ENCODE measurements at places on chromosomes 16 and 17.

DNA sequence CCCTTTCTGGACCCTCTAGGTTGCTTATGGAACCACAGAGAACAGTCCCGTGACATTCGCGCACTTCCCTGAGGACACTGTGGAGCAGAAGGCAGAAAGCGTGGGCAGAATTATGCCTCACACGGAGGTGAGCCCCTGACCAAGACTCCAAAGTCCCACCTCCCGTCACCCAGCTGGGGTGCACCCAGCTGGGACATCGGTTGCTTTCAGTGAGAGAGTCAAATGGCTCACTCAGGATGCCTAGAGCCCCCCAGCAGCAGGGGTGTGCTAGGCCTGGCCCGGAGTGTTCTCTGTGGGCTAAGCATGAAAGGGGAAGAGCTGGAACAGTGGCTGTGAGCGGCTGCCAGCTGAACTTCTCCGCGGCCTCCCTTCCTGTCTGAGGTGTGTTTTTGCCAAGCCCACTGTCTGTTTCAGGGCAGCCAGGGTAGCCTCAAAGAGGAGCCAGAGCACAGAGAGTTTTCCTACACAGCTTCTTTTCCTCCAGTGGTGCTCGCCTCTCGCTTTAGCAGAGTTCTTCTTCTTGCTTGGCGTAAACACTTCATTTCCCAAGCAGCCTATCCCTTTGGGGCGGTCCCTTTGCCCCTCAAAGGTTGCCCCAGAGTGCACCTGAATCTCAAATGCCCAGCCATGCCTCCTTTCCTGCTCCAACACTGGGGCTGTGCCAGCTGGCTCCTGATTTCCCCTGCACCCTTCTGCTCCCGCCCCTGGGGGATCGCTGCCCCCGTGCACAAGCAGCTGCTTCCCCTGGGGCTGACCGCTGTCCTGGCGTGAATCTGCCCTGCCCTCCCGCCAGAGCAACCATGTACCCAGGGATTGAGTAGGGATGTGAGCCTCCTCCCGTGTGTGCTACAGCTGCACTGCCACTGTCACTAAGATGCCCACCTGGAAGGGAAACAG, 2.6 kb upstream of the CHAD start:
- DNase-seq, result no peak

DNA sequence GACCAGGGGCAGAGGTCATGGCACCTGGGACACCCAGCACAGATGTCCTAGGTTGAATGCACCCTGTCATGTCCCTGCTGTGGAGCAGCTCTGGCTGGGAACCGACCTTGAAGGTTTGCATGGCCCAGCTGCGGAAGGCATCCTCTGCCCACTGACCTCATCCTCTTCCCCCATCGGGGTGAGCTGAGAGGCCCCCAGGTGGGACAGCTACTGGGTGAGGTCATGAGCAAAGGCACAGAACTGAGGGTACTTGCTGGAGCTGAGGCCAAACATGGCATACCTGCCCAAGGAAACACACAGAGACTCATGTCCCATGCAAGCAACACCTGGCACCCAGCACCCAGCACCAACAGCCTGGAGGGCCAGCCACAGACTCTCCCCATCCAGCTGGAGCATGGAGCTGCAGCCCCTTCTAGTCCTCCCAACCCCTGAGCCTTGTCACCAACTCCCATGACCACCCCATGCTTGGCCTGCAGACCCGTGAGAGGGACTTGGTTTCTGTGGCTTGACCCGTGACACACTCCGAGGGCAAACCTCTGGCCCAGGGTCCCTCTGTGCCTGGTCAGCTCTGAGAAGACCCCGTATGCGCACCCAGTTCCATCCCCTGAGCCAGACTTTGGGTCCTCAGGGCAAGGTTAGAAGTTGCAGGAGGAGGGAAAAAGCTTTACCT, 33.1 kb downstream of the LGALS9 start:
- DNase-seq, result no peak

- DNase-seq, result peak; percentile 37
Measured at GRCh38 chr17:83083368-83084201, 4.2 kb downstream of the METRNL start.

DNA sequence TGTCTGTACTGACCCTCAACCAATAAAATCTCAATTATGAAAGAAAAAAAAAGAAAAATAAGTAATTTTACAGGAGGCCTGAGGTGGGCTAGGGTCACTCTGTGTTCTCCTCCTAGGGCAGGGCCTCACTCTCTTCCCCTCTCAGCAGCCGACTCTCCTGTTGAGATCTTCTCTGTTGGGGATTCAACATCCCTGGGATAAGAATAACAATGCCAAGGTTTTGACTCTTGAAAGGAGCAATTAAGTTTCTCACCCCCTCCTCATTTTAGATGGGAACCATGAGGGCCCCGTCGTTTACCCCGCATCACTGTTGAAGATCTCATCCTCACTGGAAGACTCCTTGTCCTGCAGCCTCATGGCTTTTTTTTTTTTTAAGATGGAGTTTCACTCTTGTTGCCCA, 21.5 kb upstream of the BRCA1 start:
- no peak for DNase-seq

GRCh38 chr17:81648013-81648706, 8.2 kb downstream of the PDE6G start:
- DNase-seq, result no peak

GRCh38 chr17:41512546-41513167, 6.0 kb downstream of the KRT15 start:
- DNase-seq, result no peak

DNA sequence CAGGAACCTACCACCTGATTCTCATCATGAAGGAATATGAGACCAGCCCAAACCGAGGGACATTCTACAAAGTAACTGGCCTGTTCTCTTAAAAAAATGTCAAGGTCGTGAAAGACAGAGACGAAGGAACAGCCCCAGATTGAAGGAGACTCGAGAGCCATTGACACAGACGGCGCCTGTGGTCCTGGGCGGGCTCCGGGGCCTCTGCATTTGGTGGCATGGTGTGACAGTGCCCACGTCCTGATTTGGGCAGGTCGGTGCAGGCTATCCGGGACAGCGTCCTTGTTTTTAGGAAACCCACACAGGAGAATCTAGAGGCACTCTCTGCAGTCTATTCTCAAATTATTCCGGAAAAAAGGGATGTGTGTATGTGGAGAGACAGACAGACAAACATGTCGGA, 64.1 kb downstream of the ADCY9 start:
- DNase-seq, result no peak

- DNase-seq, result no peak
Measured at GRCh38 chr17:13510062-13510461, 91.7 kb downstream of the HS3ST3A1 start.

- peak; percentile 90 for DNase-seq
Measured at GRCh38 chr17:29617125-29617480, 5.6 kb downstream of the CORO6 start.

DNA sequence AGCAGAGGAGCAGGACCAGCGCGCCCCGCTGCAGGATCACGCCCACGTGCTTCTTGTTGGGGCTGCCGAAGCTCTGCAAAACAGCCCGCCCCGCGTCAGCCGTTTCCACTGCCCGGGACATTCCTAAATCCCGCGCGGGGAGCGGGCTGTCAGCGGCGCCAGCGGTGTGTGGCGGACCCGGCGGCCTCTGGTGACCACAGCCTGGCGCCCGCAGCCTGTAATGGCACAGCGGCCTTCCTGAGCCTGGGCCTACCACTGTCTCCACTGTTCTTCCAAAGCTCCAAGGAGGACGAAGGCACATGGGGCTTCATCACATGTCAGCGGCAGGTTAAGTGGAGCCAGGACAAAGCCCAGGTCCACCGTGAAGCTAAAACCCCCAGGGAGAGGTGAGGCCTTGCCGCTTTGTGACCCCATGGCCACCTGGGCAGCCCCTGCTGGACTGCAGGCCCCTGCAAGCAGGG, 2.5 kb downstream of the SLC47A2 start:
- DNase-seq, result no peak

GRCh38 chr16:13793841-13794409, 126.0 kb upstream of the ERCC4 start:
- no peak for DNase-seq

DNA sequence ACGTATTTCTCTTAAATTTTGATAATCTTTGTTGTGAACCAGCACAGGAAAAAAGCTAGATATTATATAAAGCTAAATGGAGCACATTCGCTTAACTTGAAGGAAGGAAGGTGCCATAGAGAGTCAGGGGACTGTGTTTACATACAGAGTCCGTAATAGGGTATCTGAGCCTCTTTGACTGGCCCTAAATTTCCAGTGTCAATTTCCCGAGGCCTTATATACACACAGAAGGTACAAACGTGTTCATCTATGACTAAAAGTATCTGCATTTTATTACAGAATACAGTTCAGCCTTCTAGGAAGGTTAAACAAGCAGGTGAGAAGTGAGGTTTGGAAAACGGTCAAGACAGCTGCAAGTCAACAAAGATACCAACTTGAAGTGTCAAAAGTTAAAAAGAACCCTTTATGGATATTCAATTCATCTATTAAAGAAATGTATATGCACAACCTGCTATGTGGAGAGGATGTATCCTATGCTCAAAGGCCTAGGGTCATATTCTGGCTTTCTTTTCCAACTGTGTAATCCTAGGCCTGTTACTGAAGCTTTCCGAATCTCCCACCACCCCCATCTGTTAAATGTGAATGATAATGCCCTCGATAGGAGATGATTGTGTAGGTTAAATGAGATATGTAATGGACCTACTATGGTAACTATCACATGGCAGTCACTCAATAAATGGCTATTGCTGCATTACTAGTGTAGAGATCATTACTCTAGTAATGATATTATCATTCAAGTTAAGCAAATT, 263.7 kb upstream of the MAF start:
- DNase-seq, result no peak

Data from CD4-positive, alpha-beta T cell treated with Interleukin-6 at 100 ng/mL for 8 hours (primary cell).